ENCODE measurements at places on chromosomes 12 and 14.

DNA sequence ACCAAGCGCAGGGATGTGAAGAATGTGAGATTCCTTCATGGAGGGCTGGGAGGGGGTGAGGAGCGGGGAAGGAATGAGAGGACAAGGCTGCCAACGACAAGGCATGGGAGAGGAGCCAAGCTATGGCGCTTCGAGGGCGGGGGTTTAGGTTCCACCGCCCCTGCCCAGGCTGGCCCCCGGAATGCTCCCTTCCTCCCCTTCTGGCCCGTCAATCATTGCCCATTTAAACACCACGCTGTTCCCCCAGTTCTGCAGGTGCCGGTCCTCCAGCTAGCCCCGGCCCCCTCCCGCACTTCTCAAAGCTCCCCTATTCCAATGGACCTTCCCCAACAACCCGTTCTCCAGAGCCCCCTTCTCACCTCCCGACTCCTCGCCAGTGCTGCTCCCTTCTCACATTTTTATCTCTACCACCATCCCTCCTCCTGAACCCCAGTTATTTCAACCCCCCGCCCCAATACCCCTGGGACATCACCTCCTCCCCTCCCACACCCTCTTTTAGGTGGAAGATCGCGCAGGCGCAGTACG, 428 bp downstream of the RNF41 start:
- no peak for DNase-seq

DNA sequence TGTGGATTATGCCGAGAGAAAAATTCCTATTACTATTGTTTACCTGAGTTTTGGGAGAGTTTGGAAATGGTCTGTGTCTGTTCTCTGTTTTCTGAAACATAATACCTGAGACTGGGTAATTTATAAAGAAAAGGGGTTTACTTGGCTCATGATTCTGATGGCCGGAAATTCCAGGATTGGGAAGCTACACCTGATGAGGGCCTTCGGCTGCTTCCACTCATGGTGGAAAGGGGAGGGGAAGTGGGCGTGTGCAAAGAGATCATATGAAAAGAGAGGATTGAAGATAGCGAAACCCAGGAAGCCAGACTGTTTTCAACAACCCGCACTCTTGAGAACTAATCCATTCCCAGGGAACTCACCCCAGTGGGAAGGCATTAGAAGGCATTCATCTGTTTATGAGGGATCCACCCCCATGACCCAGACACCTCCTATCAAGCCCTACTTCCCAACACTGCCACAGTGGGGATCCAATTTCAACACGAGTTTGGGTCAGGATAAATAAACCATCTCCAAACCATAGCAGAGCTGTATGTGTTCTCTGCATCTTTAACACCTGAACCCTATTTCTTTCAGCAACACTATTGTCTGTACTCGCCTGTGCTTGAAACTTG, 51.1 kb downstream of the APAF1 start:
- DNase-seq = no peak

DNA sequence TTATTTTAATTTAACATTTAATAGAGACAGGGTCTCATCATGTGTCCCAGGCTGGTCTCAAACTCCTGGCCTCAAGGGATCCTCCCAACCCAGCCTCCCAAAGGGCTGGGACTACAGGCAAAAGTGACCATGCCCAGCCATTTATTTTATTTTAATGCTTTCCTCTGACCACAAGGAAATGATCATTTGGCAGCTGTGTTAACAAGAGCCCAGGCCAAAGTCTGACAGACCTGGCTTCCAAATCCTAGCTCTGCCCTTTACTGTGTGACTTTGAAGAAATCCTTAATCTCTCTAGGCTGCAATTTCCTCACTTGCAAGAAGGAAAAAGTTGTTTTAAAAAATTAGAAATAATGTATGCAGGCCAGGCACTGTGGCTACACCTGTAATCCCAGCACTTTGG, 16.7 kb upstream of the GCH1 start:
- no peak for DNase-seq

DNA sequence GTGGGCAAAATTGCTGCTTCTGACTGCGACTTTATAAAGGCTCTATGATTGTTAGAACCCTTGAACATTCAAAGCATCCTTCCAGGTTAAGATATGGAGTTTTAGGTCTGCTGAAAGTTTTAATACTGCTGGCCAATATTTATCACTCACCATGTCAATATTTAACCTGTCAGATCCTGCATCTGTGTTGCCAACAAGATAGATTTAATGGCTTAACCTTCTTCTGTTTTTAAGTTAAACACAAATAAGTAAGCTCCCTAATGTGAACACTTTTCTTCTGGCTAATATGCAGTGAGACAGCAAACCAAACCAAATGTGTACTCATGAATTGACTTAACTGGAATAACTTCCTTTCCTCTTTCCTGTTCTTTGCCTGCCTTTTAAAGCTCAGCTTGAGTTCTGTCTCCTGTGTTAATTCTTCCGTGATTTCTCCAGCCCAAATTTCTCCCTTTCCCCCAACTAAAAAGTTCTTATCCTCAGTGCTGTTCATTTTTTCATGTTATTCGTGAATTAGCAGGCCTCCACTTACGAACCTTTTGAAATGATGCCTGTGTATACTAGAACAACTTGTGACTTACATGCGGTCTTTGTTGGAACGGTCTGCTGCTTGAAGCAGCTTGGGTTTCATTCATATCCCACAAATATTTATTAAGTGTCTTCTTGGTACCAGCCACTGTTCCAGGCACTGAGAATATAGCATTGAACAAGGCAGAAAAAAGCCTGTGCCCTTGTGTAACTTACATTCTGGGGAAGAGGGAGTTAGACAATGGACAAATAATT, 9.1 kb downstream of the FBXW8 start:
- no peak for DNase-seq

DNA sequence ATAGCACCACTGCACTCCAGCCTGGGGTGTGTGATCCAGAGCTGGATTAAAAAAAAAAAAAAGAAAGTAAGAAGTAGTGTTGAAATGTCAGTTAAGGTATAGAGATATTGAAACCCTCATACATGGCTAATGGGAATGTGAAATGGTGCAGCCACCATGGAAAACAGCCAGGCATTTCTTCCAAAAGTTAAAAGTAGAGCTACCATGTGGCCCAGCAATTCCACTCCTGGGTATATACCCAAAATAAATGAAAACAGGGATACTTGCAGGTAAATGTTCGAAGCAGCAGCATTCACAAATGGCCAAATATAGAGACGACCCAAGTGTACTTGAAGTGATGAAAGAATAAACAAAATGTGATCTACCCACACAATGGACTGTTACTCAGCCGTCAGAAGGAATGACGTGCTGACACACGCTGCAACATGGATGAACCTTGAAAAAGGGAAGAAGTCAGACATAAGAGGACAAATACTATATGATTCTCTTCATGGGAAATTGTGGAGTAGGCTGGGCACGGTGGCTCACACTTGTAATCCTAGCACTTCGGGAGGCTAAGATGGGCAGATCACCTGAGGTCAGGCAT, 15.2 kb downstream of the IL31 start:
- no peak for DNase-seq

- no peak for DNase-seq
Measured at GRCh38 chr12:3098436-3098835, 21.3 kb downstream of the TSPAN9 start.

- DNase-seq = no peak
Measured at GRCh38 chr14:59132796-59133494, 55.5 kb upstream of the DAAM1 start.

GRCh38 chr12:6555018-6555691, 687 bp downstream of the IFFO1 start:
- DNase-seq = no peak

DNA sequence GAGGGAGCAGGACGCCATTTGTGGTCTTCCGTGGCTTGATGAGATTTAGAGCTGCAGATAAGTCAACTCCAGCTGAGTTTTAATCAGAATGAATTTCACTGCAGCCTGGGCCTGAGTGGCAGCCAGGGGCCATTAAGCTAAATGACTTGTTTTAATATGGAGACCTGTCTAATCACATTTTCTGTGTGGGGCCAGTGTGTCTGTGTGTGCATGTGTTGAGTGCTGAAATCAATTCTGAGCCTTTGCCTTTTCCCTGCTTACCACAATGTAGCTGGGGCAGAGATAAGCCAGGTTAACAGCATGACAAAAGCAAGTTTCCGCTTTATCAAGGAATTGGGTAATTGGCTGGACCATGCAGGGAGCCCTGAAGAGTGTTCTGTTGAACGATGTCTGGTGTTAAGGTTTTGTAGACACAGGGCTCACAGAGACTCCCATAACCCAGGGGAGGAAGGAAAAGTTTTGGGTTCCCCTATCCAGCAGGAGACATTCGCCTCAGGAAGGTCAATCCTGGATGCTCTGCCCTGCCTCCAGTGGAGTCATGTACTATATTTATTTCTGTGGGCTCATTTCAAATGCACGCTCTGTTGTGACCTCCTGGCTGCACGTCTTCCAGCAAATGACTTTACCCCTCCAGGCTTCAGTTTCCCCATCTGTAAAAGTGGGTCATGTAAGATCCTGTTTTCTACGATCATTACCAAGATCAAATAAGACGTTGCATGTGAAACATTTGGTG, 24.2 kb downstream of the RPH3A start:
- DNase-seq = no peak

DNA sequence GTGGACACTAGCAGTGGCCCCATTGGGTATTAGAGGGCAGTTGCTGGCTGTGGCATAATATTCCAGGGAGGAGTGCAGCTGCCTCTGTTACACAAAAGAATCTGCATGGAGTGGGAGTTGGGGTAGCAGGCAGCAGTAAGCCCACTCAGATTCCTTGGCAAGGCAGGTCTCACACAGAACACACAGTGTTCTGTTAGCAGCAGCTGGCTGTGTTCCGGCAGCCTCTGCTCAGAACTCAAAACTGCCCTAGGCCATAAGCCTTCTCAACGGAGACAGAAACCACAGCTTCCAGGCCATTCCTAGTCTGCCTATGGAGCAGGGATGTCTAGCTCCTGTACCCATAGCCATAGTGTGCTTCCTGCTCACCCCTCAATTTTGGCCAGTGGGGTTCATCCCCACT, 1085.4 kb downstream of the SLC6A15 start:
- DNase-seq = no peak

DNA sequence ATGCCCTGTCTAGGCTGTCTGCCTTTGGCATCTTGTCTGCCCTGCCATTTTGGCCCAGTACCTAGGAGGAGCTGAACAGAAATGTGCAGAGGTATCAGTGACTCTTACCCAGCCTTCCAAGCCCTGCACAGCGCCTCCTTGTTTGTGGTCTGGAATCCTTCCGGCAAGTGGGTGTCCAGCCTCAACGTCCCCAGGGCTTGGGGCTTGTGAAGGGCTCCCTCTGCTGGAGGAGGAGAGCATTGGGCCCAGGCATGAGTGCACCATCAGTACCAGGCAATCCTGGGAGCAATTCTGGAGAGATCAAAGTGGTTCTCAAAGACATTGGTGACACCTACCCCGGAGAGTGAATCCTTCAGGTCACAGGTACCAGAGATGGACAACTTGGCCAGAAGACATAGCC, 2.4 kb upstream of the TCL1B start:
- DNase-seq = no peak

- no peak for DNase-seq
Measured at GRCh38 chr12:89882050-89882449, 173.4 kb upstream of the ATP2B1 start.

- no peak for DNase-seq
Measured at GRCh38 chr12:50018968-50019367, 6.3 kb downstream of the RACGAP1 start.

- DNase-seq = no peak
Measured at GRCh38 chr14:93857500-93858283, 69.4 kb upstream of the PRIMA1 start.

- no peak for DNase-seq
Measured at GRCh38 chr12:103313894-103314293, 181.9 kb downstream of the C12orf42 start.

- DNase-seq = no peak
Measured at GRCh38 chr14:103348154-103348553, 14.1 kb downstream of the EIF5 start.

DNA sequence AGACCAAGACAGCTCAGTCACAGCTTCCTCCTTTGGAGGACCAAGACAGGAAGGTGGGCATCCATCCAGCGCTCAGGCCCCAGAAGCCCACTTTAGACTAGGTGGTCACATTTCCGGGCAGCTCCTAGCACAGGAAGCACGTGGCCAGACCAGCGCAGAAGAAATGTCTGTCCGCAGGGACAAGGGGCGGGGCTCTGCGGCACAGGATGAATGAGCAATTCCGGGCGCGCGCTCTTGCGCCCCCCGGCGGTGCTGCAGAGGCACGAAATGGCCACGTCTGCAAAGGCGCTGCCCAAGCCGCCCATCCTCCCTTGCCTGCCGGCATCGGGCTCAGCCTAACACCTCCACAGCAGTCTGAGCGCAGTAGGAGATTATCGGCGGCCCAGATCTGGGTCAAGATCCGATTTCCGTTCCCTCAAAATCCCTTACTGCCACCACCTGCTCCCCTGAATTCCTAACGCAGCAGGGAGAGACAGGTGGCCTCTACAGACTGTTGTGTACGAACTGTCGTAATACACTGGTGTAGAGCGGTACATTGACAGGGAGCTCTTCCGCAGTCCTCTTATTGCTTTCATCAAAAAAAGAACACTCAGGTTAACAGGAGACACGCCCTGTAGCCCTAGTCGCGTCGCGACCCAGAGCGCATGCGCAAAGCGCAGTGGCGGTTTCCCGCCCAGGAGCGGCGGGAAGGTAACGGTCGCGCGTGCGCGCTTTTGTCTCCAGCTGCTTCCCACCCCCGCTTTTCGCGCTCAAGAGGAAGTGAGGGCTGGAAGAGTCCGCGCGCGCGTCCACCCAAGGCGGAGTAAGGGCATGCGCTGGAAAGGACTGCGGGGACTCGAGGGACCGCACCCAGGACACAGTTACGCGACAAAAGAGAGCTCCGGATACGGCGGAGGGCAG, 794 bp downstream of the TUBA1B start:
- DNase-seq = peak; percentile 86

DNA sequence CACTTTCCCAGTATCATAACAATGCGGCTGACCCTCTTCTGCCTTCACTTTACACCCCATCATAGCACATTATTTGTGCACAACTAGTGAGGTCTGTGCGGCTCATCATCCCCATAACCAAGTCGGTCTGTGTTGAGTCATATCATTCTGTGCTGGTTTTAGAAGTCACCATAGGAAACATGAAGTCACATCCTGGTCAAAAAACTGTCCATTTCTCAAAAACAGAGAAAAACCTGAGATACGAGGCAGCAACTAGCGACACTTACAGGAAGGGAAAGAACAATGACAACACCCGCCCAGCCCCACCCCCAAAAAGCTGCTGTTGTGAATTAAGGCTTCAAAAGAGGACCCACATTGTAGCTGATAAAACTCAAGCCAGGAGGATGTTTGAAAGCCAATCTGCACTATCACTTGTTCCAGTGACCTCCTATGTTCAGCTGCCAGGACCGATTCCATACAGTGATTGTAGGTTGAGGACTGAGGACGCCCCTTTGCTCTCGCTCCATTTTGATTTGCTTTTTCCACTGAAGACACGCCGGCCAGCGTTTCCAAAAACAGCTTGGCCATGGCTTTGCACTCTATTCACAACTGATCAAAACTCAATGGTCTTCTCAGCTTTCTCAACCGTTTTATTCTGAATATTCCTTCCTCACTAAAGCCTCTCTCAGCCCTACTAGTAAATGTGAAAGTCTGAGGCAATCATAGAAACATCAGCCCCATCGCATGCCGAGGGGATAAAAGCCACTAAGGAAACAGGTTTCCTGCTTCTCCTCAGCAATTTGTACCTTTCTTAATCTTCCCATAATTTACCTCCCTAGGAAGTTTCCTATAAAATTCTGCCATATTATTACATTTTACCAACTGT, 87.5 kb downstream of the DUSP16 start:
- peak; percentile 26 for DNase-seq

GRCh38 chr14:62027958-62028357, 265.7 kb downstream of the SNAPC1 start:
- no peak for DNase-seq

Data from stimulated activated CD8-positive, alpha-beta memory T cell treated with anti-CD3 and anti-CD28 coated beads, Interleukin-2, amount 100 ng/mL, for 1 hour (primary cell).